ENCODE measurements at places on chromosomes 13 and 19.

DNA sequence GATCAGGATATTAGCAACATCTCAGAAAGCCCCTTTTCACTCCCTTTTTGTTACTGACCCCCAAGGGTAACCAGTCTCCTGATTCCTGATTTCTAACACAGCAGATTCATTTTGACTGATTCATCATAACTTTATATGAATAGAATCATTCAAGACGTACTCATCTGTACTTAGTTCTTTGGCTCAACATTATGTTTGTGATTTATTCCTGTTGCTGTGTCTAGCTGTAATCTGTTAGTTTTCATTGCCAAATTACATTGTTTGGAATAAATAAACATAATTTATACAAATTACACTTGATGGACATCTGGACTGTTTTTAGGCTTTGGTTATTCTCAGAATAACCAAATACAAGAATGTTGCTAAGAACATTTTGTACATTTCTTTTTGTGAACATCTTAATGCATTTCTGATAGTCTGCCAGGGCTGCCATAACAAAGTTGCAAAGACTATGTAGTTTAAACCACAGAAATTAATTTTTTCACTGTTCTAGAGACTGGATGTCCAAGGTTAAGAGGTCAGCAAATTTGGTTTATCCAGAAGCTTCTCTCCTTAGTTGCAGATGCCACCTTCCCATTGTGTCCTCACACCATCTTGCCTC is 62.8 kb upstream of the EDNRB start:
- no peak for DNase-seq

DNA sequence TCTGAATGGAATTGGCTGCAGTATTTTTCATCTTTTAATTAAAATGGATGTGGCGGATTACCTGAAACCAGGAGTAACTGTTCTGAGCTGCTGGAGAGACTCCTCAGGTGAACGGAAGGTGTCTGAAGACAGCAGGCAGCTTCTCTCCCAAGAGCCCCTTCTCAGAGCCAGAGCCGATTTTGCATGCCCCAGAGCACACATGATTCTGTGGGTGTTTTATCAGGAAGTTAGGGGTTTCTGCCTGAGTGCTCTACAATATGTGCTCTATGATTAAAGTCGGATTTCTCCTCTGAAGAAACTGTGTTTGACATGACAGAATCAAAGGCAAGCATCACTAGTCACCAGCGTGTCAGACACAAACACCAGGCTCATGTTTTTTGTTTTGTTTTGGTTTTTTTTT is 60.7 kb upstream of the MCF2L start:
- no peak for DNase-seq

- peak; percentile 79 for DNase-seq
Observed at GRCh38 chr19:11125994-11126685, 29.4 kb downstream of the SPC24 start.

DNA sequence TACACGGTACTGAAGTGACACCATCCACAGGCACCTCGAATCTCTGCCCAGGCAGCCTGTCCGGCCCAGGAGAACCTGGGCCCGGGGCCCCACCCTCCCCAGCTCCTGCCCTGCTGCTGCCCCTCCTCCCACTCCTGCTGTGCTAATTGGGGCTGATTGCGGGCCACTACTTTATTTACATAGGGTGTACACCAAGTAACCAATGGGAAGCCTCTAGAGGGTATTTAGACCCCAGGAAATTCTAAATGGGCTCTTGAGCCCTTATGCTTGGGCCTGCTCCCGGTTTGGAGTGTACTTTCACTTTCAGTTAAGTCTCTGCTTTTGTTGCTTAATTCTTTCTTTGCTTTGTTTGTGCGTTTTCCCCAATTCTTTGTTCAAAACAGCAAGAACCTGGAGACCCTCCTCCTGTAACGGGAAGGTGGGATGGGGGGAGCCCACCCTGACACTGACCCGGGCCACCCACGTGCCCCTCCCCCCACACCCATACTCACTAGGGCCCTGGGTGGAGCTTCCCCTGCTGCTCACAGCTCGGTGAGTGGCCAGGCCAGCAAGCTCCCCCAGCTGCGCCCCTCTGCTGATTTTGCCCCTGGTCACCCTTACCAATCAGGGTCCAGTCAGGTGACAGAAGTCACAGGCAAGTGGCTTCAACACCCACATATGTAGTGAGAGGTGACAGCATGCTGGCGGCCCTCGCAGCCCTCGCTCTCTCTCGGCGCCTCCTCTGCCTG is 9.4 kb downstream of the SCGB2B2 start:
- DNase-seq = peak; percentile 12

DNA sequence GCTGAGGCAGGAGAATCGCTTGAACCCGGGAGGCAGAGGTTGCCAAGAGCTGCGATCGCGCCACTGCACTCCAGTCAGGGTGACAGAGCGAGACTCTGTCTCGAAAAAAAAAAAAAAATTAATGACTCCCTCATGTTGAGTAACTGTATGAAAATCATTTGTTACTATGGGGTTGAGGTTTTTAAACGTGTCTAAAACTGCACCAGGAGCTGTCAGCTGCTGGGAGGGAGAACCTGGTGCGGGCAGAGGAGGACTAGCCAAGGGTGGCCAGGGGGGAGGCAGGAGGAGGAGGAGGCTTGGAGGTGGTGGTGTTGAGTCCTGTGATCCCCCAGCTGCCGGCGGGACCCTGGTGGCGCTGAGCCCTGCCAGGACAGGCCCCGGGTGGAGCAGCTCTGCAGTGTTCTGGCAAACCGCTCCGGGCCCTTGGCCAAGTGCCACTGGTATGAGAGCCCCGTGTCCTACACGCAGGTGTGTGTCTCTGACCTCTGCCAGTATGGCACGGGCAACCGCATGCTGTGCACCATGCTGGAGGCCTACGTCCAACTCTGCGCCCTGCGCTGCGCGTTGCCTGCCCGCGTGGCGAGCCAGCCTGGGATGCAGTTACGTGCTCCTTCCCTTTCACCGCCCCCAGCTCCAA is 17.1 kb upstream of the FXYD3 start:
- DNase-seq = no peak

- DNase-seq = no peak
Observed at GRCh38 chr13:92900446-92900845, 326.2 kb upstream of the GPC6 start.

GRCh38 chr19:13396250-13397080 is 109.8 kb downstream of the CACNA1A start:
- peak; percentile 68 for DNase-seq

DNA sequence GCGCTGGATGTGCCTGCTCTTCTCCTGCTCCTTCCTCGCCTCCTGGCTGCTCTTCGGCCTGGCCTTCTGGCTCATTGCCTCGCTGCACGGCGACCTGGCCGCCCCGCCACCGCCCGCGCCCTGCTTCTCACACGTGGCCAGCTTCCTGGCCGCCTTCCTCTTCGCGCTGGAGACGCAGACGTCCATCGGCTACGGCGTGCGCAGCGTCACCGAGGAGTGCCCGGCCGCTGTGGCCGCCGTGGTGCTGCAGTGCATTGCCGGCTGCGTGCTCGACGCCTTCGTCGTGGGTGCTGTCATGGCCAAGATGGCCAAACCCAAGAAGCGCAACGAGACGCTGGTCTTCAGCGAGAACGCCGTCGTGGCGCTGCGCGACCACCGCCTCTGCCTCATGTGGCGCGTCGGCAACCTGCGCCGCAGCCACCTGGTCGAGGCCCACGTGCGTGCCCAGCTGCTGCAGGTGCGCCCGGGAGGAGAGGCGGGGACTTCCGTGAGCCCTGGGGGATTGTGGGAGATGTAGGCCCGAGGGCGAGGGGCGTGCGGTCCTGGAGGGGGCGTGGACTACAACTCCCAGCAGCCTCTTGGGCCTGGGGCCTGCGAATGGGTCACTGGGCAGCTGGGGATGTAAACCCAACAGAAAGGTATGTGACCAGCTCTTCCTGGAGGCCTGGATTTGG is 6.7 kb downstream of the KCNJ14 start:
- DNase-seq = no peak

GRCh38 chr13:70960841-70961443 is 852.7 kb upstream of the KLHL1 start:
- peak; percentile 39 for DNase-seq

GRCh38 chr19:18417250-18418028 is 1.8 kb upstream of the SSBP4 start:
- no peak for DNase-seq

- no peak for DNase-seq
Observed at GRCh38 chr13:99640260-99640659, 139.0 kb downstream of the TM9SF2 start.

- DNase-seq = peak; percentile 82
Observed at GRCh38 chr19:54674021-54674617, 11.3 kb downstream of the LILRB4 start.

DNA sequence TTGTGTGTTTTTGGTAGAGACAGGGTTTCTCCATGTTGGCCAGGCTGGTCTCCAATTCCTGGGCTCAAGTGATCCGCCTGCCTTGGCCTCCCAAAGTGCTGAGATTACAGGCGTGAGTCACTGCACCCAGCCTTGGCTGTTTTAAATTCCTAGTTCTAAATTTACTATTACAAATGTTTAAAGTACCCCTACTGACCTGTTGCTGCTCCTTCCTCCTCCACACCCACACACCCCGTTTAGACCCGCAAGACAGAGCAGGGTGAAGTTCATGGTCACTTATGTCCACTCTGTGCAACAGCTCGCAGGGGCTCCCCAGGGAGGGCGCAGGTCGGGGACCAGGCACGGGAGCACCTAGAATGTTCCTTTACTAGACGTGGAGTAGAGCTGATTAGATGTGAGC is 28.7 kb downstream of the TMEM161A start:
- DNase-seq = no peak

- no peak for DNase-seq
Observed at GRCh38 chr13:55307909-55308308, 1832.8 kb upstream of the PRR20A start.

DNA sequence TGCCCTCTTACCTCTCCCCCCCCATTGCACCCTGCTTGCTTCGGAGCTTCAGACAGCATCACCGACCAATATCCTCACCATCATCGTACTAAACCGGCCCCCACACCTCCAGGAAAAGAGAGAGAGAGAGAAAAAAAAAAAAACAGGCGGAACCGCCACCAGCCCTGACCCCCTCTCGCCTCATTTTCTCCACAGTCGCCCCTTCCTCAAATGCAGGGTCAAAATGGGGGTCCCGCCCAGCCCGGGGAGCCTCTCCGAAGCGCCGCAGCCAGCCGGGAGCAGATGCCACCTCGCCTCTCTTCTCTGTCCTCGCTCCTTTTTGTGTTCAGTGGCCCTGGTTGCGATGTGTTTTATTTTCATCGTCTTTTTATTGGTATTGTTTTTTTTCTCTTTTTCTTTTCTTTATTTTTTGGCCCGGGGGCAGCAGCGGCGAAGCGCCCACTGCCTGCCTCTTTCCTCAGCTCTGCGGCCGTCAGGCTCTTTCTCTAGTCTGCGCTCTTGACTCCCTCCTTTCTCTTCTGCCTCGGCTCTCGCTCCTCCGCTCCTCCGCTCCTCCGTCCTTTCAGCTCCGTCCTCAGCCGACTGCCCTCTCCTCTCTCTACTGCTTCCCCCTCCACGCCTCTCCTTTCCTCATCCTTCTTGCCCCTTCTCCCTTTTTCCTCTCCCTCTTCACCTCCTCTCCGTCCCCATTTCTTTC is 41.4 kb downstream of the DEDD2 start:
- DNase-seq = peak; percentile 28

DNA sequence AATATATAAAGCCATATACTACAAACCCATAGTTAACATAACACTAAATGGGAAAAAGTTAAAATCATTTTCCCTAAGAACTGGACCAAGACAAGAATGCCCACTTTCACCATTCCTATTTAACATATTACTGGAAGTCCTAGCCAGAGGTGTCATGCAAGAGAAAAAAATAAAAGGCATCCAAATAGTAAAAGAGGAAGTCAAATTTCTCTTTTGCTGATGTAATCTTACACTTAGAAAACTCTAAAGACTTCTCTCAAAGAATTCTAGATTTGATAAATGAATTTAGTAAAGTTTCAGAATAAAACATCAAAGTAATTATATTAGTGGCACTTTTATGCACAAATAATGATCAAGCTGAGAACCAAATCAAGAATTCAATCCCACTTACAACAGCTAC is 678.9 kb upstream of the SLITRK5 start:
- DNase-seq = no peak

- no peak for DNase-seq
Observed at GRCh38 chr13:51266642-51267041, 44.4 kb downstream of the FAM124A start.

- DNase-seq = no peak
Observed at GRCh38 chr13:74118328-74118727, 15.9 kb downstream of the KLF12 start.

DNA sequence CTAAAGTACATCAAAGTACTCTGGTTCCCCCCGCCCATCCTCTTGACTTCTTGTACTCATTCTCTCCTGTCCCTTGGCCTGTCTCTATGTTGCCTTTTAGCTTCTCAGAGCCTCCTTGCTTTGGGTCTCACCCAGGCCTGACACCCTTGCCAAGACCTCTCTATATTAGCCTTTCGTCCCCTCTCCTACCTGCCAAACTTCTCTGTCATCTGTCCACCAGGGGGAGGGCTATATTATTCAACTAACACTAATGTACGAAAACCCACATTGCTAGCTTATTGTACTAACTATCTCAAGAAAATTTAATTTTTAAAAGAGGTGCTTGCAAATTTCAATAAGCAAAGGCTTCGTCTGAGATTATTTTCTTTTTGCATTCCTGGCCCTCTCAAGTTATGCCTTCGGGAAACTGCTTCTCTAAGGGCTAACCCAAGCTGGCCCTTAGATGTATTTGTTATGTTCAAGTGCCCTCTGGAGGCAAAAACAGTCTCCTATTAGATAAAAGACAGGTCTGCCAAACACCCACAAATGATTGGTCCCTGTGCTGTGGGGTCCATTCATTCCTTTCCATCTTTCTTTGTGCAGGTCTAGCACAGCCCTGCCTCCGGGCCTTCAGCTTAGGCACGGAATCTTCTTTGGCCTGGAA is 6.3 kb upstream of the MRPS31 start:
- DNase-seq = peak; percentile 52

DNA sequence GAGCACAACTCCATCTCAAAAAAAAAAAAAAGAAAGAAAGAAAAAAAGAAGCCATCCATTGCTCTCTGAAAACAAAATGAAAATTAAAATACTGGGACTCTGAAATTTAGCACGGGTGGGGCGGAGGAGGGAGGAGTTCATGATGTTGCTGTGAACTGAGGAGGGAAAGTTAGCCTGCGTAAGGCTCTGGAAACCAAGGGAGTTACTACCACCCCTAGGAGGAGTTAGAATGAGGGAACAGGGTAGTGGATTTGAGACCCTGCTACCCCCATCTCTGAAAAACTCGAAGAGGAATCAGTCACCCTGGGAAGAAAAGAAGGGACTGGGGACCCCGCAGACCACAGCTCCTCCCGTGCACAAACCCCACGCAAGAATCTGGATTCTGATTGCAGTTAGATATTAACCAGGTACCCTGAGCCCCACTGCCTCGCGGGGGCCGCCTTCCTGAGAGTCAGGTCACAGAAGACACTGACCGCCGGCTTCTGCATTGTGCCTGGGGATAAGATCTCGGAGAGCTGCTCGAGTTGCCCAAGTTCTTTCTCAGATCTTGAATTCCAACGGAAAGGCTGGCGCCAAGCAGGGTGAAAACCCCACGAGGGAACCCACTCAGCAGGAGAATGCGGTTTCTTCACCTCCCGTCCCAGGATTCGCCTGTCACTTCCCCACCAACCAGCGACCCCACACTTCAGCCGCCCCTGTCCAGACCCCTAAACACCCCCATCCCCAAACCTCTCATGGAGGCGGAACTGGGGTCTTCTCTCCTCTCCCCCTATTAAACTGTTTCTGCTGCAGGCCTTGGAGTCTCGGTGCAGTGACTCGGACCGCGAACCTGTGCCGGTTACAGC is 870 bp downstream of the ZNF442 start:
- peak; percentile 9 for DNase-seq
